ENCODE measurements at places on chromosomes 6 and 20. TPM values are rescaled to one million over a fixed set of nuclear protein-coding genes. Genes with fewer than 3 reads are reported as not detected.

DNA sequence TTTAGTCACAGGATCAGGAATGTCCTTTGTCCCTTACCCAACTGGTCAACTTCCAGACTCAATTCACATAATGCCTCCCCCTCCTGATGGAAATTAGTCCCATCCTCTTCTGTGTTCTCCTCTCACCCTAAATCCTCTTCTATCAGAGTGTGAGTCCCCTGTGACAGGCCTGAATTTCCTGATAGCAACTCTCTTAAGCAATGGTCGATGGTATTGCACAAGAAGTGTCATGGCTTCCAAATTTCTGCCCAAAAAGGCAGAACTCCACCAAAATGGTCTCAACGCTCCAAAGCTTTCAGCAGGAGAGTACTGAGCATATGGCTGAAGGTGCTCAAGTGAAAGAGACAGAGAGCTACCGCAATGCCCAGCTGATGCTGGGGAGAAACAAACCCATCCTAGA lies 2.4 kb downstream of the PREP start:
- DNase-seq, result no peak
- H3K27ac ChIP-seq, result peak overlapping the region; percentile 95
- no peaks in the 10 kb centered on the region for H3K27me3 ChIP-seq
- peaks cover 22% of the 10 kb centered on the region for H3K36me3 ChIP-seq
- peak overlapping the region; percentile 97 for H3K4me3 ChIP-seq

DNA sequence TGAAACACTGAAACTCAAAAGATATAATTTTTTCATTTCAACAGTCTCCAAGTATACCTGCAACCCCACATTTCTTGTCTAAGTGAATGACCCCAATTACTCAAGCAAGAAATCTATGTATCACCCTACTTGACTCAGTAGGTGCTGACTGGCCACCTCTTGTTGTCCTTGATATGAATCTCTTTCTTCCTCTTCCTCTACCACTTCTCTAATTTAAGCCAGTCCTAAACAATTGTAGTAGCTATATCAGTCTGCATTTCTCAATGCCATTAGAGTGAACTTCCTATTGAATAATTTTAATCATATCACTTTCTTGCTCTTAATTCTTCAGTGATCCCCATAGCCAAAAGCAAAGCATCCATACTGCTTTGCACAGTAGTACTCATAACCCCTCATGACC lies 93.2 kb downstream of the NKAIN2 start:
- no peaks in the 10 kb centered on the region for H3K27me3 ChIP-seq
- H3K36me3 ChIP-seq, result no peaks in the 10 kb centered on the region
- DNase-seq, result no peak
- no peak overlapping the region for H3K4me3 ChIP-seq

GRCh38 chr6:87481931-87482330 lies 9.2 kb downstream of the SLC35A1 start:
- no peak for DNase-seq
- H3K27ac ChIP-seq, result no peak overlapping the region
- no peak overlapping the region for H3K4me3 ChIP-seq
- no peaks in the 10 kb centered on the region for H3K27me3 ChIP-seq
- no peaks in the 10 kb centered on the region for H3K4me1 ChIP-seq
- peaks cover 13% of the 10 kb centered on the region for H3K36me3 ChIP-seq

GRCh38 chr6:98980819-98981218 lies 33.1 kb upstream of the FBXL4 start:
- DNase-seq, result no peak
- H3K4me1 ChIP-seq, result peaks cover 23% of the 10 kb centered on the region
- no peaks in the 10 kb centered on the region for H3K36me3 ChIP-seq
- H3K4me3 ChIP-seq, result no peak overlapping the region
- no peaks in the 10 kb centered on the region for H3K27me3 ChIP-seq

Gene UNC93A
- not detected for total RNA-seq

Gene KIAA1755
- total RNA-seq, result 2.4 TPM

Measured in psoas muscle (tissue), 8 donors.